Urinary bladder (tissue), 4 donors: ENCODE measurements at places on chromosomes 4 and X. TPM values are rescaled to one million over a fixed set of nuclear protein-coding genes. Genes with fewer than 3 reads are reported as not detected.

- no peak for DNase-seq
Measured at GRCh38 chr4:165448700-165449099, 69.9 kb downstream of the CPE start.

GRCh38 chrX:107323786-107324492 lies 117.5 kb downstream of the DNAAF6 start:
- no peak for DNase-seq

GRCh38 chrX:97672138-97672537 lies 788.4 kb downstream of the RPA4 start:
- DNase-seq: no peak

GRCh38 chr4:180578175-180578574 lies 1665.0 kb upstream of the TENM3 start:
- DNase-seq: no peak

DNA sequence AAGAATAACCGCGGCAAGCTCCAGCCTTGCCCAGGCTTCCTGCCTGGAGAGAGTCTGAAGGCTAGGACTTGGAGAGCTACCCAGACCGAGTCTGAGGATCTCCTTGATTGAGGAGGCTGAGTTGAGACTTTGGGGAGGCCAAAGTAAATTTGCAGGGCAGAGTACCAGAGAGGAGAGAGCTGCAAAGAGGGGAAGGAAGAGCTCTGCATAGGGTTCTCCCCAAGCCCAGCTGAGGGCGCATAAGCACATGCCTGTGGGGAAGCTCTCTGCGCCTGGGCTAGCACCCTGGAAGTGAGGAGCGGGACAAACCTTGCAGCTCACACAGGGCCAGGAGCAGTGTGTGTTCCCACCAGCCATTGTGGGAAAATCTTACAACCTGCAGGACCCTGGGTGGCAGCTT lies 56.1 kb downstream of the FAM193A start:
- no peak for DNase-seq

DNA sequence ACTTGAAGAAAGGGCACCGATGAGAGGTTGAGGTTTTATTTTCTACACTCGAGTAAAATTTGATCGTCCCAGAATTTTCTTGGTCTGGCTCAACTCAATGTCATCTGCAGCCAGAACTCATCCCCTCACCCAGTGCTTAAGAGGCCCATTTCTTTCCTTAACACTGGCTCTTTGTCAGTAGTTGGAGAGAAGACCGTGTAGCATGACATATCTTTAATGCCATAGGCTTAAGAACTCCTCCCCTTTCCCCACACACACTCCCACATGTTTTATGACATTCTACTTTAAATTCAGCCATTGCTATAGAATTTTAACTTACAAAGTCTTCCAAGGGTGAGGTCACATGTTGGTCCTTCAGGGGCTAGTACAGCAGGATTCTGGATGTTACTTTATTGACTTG lies 44.2 kb upstream of the ZNF827 start:
- DNase-seq: no peak

- DNase-seq: no peak
Measured at GRCh38 chrX:24487571-24487970, 22.5 kb downstream of the PDK3 start.

DNA sequence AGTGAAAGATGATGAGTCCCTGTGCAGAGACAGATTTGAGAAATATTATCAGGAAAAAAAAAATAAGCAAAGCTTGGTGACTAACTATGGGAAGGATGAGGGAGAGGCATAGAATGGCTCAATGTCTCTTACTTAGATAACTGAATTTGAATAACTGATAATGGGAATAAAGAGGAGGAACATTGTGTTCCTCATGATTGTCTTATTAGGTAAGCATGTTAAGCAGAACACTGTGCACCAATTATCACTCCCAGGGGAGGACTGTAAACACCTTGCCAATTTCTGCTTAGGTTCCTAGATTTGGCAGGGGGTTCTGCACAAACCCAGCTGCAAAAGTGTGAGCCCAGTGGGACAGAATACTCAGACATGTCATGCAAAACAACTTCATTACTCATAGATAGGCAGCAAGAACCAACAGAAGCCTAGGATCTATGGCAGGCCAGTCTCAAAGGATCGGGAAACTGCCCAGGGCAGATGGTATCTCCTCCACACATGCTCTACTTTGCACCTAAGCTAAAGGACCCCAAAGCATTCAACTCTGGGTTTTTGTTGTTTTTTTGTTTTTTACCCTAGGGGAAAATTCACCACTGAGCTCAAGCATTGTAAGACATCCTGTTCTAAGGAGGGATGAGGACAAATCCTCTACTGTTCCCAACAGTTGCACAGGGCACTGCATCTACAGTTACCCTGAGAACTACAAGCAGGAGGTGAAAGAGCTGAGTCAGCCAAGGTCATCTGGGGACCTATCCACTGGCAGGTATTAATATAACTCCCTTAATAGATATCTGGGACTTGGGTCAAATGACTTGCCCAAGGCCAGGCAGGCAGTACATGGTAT lies 907.0 kb downstream of the RAPGEF2 start:
- DNase-seq: no peak

DNA sequence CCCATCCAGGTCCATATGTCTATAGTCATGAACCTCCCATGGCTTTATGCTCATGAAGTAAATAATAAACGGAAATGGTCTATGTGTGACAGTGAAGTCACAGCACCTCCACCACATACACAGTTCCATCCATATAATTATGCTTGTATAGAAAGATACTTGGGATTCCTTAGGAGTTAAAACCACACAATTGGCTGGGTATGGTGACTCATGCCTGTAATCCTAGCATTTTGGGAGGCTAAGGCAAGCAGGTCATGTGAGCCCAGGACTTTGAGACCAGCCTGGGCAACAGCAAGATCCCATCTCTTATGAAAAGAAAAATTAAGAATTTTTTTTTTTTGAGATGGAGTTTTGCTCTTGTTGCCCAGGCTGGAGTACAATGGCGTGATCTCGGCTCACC lies 55.6 kb upstream of the RBM47 start:
- no peak for DNase-seq

DNA sequence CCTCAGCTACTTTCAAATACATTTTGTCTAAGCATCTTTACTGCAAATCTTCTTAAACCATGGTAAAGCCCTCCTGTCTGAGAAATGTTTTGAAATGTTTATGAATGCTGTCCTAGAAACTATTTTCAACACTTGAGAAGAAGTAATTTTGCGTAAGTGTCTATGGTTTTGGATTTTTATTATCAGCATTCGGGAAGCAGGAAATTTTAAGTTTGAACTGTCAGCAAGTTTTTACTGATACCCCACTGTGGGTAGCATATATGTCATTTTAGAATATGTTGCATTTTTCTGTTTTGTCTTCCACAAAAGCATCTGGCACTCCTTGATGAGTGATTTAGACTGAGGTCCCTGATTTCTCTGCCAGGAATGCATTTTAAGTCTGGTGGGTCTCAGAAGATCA lies 302.4 kb upstream of the GIMD1 start:
- no peak for DNase-seq

DNA sequence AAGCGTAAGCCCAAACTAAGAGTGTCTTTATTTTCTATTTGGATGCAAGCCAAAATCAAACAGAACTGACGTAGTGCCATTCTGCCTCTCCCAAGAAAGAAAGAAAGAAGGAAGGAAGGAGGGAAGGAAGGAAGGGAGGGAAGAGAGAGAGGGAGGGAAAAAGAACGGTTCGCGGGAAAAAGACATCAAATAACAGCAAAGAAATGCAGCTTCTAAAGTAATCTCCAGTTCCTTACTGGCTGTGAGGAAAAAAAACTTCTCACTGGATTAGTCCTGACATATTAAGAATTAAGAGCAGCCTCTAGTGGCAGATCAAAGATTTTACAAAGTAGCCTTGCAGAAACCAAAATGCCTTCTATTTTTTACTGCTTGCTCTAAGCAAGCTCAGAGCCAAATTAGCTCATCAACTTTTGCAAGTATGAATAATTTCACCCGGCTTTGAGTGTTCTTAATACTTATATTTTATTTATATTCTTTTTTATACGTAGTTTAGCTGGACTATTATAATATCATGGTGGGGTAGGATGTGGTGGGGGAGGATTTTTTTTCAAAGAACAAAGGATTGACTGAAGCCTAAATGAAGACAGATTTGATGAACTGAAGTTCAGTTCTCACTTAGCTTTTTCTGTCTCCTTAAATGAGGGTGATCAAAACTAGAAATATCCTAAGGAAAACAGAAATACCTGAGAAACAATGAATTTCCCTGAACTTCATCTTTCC lies 36.6 kb downstream of the PITX2 start:
- no peak for DNase-seq

GRCh38 chrX:11419102-11419501 lies 125.9 kb downstream of the AMELX start:
- DNase-seq: no peak

DNA sequence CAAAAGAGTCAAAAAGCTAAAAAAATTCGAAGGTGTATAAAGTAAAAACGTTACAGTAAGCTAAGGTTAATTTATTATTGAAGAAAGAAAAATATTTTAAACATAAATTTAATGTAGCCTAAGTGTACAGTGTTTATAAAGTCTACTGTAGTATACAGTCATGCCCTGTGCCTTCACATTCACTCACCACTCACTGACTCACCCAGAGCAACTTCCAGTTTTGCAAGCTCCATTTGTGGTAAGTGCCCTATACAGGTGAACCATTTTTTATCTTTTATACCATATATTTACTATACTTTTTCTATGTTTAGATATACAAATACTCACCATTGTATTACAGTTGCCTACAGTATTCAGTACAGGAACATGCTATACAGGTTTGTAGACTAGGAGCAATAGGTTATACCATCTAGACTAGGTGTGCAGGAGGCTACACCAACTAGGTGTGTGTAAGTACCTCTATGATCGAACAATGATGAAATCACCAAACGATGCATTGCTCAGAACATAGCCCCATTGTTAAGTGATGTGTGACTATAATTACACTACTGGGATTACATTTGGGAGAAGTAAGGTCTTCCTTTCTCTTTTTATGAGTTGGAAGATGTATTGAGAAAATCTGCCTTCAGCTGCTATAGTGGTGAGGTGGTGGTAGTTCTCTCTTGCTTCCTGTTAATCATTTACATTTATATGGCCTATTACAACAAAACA lies 27.2 kb downstream of the TMSB4X start:
- DNase-seq: no peak

DNA sequence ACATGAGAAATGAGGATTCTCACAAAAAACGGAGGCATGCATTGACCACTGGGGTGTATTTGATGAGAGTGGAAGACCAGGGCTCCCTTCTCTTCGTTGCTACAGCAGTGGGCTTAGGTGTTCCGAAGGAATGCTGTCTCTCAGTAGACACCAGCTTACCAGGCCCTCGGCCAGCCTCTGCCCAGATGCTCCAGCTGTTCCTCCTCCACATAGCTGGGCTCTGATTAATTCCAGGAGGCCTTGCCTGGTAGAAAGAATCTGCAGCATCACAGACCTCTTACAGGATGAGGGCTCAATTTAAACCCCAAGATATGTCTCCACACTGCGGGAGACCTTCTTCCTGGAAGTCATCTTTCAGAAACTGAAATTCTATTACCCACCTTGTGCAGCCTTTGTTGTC lies 346.6 kb upstream of the TENM3 start:
- DNase-seq: no peak

DNA sequence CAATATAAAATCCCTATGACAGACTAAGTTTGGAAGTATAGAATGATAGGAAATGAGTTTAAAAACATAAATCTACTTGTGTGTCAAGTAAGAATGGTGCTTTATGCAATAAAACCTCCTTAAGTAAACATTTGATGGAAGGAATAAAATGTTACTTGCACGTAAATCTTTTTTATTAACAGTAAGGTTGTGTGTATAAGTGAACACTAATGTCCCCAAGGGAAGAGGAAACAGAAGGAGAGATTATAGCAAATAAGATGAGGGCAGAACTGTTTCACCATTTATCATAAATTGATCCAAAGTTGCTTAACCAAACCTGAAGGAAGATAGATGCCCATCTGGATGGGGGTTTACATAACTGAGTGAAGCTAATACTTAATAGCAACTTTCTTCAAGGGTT lies 86.8 kb downstream of the FRMPD4 start:
- DNase-seq: no peak

DNA sequence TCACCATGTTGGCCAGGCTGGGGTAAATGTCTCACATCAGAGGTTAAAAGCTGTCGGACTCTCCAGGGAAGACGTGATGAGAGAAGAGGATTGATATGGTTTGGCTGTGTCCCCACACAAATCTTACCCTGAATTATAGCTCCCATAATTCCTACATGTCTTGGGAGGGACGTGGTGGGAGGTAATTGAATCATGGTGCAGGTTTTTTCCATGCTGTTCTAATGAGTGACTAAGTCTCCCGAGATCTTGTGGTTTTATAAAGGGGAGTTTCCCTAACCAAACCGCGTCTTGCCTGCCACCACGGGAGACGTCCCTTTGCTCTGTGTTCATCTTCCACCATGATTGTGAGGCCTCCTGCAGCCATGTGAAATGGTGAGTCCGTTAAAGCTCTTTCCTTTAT lies 64.4 kb downstream of the ASMT start:
- no peak for DNase-seq

DNA sequence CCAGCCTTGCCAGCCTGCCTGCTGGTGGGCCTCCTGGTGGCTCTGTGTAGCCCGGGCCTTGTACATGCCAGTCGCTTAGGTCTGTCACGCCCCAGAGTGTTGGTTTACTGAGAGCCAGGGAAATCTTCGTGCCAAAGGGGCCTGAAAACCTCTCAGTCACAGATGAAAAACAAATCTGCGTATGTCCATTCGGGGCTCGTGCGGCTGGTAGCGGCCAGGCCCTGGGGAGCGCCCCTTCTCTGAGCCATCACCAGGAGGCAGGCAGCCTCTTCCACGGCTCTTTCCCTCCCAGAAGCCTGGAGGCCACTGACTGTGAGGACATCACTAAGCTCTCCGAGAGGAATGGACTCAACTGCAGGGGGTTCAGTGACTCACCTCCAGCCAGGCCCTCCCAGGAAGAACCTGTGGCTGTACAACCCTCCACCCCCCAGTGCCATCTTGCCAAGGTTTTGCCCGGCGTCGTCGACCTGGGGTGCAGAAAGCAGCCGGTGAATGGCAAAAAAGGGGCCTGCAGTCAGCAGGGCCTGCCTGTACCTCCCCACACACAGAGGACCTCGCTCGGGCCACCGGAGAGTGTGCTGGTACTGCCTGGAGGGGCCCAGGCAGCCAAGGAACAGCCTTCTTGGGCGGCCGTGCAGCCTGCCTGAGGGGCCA lies 162.2 kb downstream of the BCOR start:
- no peak for DNase-seq

TMEM31 gene
- total RNA-seq: not detected

GABRE gene
- total RNA-seq: 81.1 TPM

F9 gene
- total RNA-seq: not detected

CWH43 gene
- 5.0 TPM for total RNA-seq

SPANXD gene
- total RNA-seq: not detected
